ENCODE measurements at places on chromosomes 11 and 22. TPM values are rescaled to one million over a fixed set of nuclear protein-coding genes. Genes with fewer than 3 reads are reported as not detected.

Gene APOBEC3H
- not detected for total RNA-seq

Gene PNPLA3
- total RNA-seq: not detected

Gene TMPRSS13
- total RNA-seq: not detected

Gene DUSP8
- 1.4 TPM for total RNA-seq

Gene DRD2
- 0.36 TPM for total RNA-seq

Gene GNG3
- total RNA-seq: 1.4 TPM

Gene FAM227A
- 0.55 TPM for total RNA-seq

DNA sequence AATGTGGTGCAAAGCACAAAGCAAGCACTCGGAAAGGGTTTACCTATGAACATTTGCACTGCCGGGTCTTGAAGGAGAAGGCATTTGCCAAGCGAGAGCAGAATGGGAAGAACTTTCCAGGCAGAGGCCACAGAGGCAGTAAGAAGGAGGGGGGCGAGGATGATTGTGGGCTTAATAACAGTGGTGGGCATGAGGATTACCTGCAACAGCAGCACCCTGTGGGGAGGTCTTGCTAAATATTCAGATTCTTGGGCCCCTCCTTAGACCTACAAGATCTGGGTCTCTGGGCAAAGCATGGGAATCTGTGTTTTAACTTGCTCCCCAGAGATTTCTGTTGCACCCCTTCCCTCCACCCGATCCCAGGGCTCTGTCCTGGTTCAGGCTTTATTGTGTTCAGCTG lies 75.1 kb upstream of the ZBED5 start:
- peaks cover 56% of the 10 kb centered on the region for H3K4me1 ChIP-seq
- no peak overlapping the region for H3K4me3 ChIP-seq
- DNase-seq: no peak
- H3K27me3 ChIP-seq: no peaks in the 10 kb centered on the region

DNA sequence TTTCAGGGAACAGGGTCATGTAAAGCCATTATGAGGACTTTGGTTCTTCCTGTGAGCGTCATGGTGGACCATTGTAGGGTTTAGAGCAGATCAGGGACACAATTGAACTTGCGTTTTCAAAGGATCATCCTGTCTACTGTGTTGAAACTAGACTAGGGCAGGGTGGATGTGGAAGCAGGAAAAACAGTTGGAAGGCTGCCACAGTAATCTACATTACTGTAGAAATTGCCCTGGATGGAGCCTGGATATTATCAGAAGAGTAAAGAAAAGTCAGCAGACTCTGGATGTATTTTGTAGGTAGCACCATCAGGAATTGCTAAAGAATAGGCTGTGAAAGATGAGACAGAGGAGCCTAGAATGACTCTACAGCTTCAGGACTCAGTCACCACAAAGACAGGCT lies 5.4 kb downstream of the POU2AF2 start:
- DNase-seq: no peak
- H3K27me3 ChIP-seq: no peaks in the 10 kb centered on the region
- no peak overlapping the region for H3K4me3 ChIP-seq
- no peaks in the 10 kb centered on the region for H3K4me1 ChIP-seq
- no peaks in the 10 kb centered on the region for H3K36me3 ChIP-seq

DNA sequence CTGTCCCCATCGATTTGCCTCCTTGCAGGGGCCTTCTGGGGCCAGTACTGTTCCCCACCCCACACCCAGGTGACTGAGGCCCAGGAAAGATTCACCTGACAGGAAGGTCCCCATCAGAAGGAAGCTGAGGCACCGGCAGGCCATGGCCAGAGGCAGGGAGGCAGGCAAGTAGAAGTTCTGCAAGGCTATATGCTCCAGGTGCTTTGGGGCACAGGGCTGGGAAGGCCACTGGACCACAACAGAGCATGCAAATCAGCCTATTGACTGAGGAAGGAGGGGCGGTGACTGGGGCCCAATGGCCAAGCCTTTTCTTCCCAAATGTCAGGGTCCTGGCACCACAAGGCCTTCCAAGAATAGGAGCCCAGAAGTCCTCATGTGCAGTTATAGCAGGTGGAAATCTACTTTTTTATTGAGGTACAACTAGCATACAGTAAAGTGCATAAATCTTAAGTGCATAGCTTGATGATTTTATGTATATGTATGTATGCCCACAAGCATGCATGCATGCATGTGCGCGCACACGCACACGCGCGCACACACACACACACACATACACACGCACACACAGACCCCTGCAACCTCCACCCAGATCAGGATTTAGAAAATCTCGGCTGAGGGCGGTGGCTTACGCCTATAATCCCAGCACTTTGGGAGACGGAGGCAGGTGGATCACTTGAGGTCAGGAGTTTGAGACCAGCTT lies at the start of gene VPREB3:
TSS of gene VPREB3 (minus strand) at position 206 of the 700 bp plus-strand sequence. CDS start at position 144, 62 bp downstream.
- no peaks in the 10 kb centered on the region for H3K36me3 ChIP-seq
- no peak within 1 kb of the TSS for H3K27ac ChIP-seq

DNA sequence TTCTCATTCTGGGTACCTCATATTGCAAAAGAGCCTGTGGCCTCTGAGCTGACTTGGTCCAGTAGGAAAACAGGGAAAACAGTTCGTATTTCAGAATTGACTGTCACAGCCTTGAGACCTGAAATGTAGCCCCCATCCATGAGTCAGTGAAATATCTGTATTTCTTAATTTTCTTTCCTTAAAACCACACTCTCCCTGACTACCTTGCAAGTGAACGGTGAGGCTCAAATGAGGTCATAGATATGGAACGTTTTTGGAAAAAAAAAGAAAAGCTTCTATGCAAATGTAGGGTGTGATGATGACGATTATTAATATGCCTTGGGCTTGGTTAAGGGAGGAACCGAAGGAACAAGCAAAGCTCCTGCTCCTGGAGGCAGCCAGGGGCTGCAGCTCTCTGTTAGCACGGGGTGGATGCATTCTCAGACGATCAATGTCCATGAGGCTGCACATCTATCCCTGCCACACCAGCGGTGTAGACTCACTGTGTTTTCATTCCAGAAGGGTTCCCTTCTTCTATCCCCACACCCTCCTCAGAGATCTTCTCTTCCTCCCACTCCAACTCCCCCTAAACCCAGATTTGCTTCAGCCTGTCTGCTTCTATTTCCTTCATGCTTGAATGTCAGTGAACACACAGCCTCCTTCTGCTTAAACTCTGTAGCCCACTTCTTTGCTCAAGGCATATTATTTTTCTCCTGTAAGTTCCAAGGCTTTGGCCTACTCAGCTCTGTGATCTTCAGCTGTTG lies 29.2 kb upstream of the SCN3B start:
- no peaks in the 10 kb centered on the region for H3K4me1 ChIP-seq
- no peaks in the 10 kb centered on the region for H3K36me3 ChIP-seq
- H3K27me3 ChIP-seq: no peaks in the 10 kb centered on the region
- no peak for DNase-seq
- H3K4me3 ChIP-seq: no peak overlapping the region

- peaks cover 40% of the 10 kb centered on the region for H3K4me1 ChIP-seq
- DNase-seq: no peak
- no peak overlapping the region for H3K27ac ChIP-seq
- H3K36me3 ChIP-seq: peaks cover 73% of the 10 kb centered on the region
These were observed 118.8 kb downstream of the DBX1 start for GRCh38 chr11:20041499-20041898.

- no peak overlapping the region for H3K27ac ChIP-seq
- H3K4me1 ChIP-seq: no peaks in the 10 kb centered on the region
- H3K36me3 ChIP-seq: no peaks in the 10 kb centered on the region
- no peak for DNase-seq
- H3K27me3 ChIP-seq: no peaks in the 10 kb centered on the region
These were observed 7.2 kb downstream of the MS4A15 start for GRCh38 chr11:60763692-60764369.

GRCh38 chr22:41885116-41885515 lies 29.8 kb downstream of the SHISA8 start:
- DNase-seq: no peak
- no peak overlapping the region for H3K4me3 ChIP-seq
- H3K4me1 ChIP-seq: no peaks in the 10 kb centered on the region
- H3K27ac ChIP-seq: no peak overlapping the region
- H3K27me3 ChIP-seq: no peaks in the 10 kb centered on the region

Measured in sigmoid colon (tissue), 7 donors.